ENCODE measurements at places on chromosomes 6 and 20.

- no peak for DNase-seq
Measured at GRCh38 chr6:149846321-149846720, 17.8 kb downstream of the LRP11 start.

DNA sequence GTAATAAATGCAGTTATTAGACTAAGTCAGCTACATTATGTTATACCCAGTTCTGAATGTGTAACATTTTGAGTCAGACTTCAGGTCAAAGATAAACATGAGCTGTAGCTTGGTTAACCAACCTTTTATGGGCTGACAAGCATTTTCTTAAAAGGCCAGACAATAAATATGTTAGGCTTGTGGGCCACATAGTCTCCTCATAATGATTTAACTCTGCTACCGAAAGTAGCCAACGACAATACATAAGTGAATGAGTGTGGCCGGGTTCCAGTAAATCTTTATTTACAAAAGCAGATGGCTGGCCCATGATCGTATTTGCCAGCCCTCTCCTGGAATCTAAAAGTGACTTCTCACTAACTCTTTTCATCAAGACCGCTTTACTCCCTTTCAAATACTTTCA is 49.9 kb downstream of the ATG5 start:
- DNase-seq = no peak

- DNase-seq = no peak
Measured at GRCh38 chr6:121858986-121859385, 423.5 kb downstream of the GJA1 start.

- no peak for DNase-seq
Measured at GRCh38 chr6:25341923-25342619, 62.9 kb downstream of the CARMIL1 start.

DNA sequence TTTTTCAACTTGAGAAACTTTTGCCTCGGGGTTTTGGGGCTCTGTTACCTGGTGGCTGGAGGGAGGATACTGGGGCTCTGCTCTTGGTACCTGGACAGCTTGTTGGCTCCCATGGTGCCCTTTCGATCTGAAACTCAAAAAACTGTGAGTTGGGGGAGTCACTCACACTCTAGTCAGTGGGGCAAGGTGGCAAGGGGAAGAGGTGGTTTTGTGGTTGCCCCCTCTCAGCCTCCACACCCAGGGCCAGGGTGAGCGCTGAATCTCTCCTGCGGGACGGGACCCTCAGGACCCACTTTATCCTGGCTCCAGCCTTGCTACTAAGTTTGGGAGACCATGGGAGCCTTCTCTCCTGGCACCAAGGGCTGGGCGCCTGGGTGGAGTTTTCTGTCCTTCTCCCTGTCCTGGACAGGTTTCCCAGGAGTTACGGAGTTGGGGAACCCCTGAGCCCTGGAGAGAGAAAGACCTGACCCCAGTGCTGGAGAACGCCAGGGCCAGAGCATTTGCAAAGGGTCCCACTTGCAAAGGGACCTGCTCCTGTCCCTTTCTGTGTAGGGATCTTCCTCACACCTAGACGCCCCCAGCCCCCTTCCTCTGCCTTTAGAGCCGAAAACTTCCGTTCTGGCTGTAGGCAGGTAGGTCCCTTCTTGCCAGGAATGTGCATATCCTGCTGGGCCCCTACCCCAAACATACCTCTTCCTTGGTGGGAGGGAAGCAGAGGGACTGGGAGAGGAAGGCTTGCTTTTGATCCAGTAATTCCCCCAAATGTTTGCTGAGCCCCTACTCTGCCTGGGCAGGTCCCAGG is 2.9 kb downstream of the FOXP4 start:
- no peak for DNase-seq

DNA sequence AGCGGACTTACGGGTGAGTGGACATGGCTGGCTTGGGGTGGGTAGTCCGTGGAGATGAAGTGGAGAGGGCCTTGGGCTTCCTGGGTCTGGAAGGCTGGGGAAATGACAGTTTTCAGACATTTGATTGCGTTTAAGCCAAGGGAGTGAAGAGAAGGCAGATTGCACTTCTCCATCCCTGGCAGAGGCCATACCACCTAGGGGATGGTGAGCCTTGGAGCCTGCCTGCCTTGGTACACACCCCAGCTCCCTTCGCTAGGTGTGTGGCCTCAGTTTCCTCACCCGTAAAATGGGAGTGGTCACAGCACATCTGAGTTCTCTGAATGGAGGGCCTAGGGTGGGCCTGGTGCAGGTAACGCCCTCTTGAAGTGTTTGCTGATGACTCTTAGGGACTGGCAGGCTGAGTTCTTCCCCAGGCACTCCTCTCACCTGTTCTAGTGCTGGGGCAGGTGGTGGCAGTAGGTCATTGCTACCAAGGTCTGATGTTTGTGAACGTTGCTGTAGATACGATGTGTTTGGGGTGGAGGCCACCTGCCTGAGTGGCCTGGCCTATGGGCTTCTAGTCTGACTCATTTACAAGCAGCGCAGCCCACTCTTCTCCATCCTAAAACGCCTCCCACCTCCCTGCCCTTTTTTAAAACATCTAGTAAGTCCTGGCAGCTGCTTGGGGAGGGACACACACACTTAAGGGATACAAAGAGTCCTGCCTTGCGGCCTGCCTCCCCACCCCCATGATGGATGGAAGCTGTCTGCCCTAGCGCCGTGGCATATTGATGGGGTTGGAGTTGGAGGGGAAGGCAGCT is 2.3 kb downstream of the RBM38 start:
- peak; percentile 97 for DNase-seq

DNA sequence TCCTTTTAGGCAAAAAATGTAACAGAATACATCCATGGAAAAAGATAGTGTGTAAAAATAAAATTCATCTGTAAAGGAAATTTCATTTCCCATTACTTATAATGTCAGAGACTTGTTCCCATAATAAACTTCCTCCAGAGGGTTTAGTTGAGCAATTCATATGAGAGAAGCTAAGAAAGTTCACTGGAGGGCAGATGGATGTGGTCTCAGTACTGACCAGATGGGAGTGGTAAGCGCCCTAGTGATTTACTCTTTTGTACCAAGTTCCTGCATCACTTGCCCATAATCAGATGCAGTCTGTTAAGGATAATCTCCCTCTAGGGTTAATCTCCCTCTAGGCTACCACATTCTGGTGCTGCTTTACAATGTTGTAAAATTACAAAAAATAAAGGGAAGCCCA is 61.7 kb downstream of the ESF1 start:
- DNase-seq = no peak

DNA sequence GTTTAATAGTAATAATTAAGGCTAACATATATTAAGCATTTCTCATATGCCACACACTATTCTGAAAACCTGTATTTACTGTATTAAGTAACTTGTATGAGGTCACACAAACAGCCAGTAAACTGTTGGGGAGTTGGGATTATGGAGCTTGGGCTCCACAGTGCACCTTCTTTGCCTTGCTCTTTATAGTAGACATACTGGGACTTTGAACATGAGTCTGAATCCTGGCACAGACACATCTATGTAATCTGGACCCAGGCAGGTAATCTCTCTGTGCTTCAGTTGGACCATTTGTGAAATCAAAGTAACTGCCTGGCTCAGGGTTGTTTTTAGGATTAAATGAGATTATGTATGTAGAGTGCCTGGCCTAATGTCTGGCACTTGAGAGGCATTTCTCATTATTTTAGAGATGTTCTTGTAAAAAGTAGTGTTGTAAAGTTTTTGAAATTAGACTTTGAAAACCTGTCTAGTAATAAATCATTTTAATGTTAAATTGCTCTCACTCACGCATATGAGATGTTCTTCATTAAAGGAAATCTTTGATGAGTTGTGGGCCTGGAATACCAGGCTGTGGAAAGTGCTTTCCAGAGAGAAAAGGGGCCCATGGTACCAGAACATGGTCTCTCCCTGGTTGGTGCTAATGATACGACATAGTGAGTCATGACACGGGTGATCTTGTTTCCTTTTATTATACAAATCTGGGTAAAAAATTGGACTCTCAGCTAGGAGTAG is 34.3 kb downstream of the LRRC1 start:
- DNase-seq = no peak

- no peak for DNase-seq
Measured at GRCh38 chr20:51902933-51903332, 100.6 kb upstream of the SALL4 start.

- DNase-seq = no peak
Measured at GRCh38 chr20:16613954-16614353, 40.7 kb upstream of the KIF16B start.

DNA sequence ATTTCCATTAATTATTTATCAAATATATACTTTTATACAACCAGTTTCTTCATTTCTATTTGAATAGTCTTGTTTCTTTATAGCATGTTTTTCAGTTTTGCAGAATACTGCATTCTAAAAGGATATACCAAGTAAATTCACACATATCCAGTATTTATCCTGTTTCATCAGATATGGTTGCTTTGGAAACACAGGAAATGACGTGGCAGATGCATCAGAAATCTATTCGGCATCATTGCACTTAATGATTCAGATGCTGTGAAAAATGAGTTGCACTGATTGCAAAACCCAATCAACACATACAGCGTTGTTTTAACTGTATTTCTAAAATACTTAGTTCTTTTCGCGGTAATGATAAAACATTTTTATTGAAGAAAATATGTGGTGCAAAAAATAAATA is 594.9 kb downstream of the CDH26 start:
- no peak for DNase-seq

DNA sequence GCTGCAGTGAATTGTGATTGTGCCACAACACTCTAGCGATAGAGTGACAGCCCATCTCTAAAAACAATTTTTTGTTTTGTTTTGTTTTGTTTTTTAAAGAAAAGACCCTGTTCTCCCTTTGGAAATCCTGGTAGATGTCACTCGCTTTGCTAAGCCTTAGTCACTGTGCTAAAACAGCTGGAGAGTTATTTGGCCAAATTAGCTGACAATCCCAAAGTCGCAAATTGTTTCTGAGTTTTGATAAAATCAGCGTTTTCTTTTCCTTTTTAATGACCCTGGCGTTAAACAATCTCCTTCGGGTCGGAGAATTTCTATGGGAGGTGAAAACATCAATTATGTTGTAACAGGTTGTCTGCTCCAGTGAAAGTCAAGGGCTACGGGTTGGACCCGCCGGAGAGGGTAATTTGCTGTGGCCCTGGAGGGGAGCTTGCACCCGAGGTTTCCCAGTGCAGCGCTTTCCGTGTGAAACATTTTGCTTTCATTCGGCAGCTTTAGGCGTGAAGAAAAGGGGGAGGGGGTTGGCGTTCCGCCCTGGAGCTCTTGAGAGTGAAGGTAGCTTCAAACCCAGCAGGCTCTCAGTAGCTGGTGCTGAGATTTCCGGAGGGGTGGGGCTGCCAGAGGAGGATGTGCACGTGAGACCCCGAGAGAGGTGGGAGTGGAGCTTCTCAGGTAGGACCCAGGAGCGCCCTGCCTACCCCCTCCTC is 296.6 kb downstream of the PHACTR1 start:
- DNase-seq = peak; percentile 54

- no peak for DNase-seq
Measured at GRCh38 chr20:41072190-41072863, 43.7 kb downstream of the TOP1 start.

DNA sequence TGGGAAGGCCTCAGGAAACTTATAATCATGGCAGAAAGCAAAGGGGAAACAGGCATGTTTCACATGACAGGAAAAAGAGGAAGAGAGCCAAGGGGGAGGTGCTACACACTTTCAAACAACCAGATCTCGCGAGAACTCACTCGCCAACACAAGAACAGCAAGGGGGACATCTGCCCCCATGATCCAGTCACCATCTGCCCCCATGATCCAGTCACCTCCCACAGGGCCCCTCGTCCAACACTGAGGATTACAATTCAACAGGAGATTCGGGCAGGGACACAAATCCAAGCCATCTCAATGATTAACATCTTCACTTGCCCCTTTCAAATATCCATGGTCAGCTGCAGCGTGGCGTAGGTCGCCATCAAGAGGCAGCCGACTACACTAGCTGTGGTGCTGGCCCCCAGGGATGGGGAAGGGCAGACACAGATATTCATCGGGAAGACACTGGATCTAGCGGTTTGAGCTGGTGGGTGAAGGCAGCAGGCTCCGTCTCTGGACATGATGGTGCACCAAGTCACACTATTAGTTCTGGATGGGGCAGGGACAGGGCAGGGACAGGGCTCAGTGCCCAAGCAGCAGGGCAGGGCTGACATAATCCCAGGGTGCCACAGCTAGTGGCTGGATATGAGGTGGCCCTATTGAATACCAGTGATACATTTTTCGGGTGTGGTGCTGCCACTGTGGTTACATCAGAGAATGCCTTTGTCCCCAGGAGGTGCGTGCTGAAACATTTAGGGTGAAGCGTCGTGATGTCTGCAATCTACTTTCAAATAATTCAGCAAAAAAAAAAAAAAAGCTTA is 31.6 kb downstream of the TUBB2B start:
- no peak for DNase-seq

DNA sequence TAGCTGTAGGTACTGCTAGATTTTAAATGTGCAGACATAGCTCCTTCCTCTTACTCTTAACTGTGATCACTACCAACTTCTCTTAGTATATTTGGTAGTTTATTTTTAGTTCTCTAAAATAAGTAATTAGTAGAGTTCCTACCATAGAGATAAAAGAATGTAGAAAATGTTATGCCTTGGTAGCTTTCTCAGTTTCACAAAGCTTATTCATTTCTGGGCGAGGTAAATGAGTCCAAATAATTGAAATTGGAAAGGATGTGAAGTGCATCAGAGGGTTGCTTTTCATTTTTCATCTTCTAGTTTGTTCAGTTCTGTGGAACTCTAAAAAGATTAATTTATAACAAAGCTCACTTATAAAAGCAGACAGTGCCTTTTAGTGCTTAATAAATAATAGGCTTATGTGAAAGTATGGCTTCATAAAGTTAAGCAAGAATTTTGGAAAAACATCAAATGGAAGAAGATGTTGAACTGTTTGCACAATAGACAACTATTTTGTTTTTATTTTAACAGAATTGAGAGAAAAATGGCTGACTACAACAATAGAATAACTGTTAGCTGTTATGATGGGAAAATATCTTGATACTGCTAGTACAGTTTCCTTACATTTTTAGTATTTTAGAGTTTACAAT is 303.7 kb downstream of the UTRN start:
- no peak for DNase-seq

DNA sequence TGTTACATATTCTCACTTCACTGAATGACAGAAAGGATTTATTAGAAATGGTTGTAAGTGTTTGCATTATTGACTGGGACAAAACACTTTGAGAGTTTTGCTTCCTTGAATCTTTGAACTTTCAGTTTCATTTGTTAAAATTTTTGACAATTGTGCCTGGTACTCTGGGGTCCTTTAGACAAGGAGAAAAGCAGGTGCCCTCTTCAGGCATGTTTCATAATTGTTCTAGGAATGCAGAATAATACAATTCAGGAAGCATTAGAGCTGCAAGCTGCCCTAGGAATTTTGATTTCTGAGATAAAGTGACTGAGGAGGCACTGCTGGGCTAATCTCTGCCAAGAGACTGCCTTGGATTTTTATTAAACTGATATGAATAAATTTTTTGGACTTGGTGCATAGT is 49.7 kb downstream of the TOP1 start:
- no peak for DNase-seq

DNA sequence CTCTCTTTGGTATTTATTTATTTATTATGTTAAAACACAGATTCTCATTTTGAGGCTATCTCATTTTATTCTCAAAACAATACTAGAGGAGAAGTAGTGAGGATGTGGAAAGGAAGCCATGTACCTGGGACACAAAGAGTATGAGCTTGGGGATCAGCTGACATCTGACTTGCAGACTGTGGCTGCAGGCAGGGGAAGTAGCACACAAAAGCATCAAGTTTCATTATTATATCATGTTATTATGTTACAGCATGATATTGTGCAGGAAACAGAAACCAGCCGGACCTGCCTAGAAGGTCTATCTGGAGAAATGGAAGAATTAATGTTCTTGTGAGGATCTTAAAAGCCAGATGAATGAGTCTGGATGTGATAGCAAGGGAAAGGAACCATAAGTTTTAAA is 248.2 kb downstream of the KHDC1L start:
- DNase-seq = peak; percentile 57

- peak; percentile 53 for DNase-seq
Measured at GRCh38 chr6:123316733-123317323, 319.9 kb downstream of the TRDN start.
